ENCODE measurements at places on chromosomes 7 and 10.
A peak's percentile ranks its signal among the peaks of the same experiment; 100 is the strongest.

DNA sequence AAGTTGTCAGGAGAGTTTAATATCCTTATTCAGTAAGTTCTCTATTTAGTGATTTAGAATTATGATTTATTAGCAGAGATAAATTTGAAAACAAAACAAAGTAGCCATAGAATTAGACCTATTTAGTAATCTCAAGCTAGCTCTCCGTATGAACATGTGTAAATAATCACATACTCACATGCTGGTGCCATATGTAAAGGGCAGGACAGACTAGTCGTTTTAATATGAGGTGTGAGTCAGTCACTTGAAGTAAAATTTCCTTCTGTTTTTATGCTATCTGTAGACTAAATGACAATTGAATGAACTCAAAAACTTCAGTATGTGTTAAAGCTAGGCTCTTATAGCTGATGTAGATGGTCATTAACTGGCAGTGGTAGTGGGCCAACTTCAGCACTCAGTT lies 67.1 kb downstream of the WAC start:
- DNase-seq = no peak

DNA sequence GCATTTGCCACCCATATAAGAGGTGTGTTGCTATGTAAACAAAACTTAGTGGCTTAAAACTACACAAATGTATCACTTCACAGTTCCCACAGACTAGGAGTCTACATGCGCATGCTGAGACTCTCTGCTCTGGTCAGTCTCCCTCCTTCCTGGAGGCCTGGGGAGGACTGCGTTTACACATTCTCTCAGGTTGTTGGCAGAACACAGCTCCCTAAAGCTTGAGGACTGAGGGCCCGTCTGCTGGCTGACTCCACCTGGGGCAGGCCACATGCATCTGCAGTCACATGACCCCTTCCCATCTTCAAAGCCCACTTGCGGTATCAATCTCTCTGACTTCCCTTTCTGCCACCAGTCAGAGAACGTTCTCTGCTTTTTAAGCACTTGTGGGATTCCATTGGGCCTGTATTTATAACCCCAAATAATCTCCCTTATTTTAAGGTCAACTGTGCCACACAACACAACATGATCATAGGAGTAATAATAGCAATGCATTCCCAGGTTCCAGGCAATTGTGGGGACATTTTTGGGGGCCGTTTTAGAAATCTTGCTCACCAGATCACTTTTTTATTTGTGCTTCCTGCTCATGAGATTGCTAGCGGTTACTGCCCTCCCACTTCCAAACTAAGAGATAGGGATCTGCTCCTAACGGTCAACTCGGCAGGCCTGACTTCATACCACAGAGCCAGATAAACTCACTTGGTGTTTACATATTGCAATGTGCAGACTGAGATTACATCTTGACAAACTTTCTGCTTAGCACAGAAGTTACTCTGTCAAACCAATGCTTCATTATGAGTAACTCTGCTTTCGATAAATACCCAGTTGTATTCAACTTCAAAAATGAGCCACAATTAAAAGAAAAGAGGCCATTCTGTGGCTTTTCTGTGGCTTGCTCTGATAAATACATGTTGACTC lies 96.3 kb downstream of the ALOX5 start:
- no peak for DNase-seq

- no peak for DNase-seq
These were observed 244.4 kb downstream of the SKIDA1 start for GRCh38 chr10:21280971-21281572.

- DNase-seq = peak; percentile 3
These were observed 344.0 kb downstream of the LRRTM3 start for GRCh38 chr10:67269828-67270227.

- no peak for DNase-seq
These were observed 265.6 kb upstream of the TCERG1L start for GRCh38 chr10:131577178-131577555.

DNA sequence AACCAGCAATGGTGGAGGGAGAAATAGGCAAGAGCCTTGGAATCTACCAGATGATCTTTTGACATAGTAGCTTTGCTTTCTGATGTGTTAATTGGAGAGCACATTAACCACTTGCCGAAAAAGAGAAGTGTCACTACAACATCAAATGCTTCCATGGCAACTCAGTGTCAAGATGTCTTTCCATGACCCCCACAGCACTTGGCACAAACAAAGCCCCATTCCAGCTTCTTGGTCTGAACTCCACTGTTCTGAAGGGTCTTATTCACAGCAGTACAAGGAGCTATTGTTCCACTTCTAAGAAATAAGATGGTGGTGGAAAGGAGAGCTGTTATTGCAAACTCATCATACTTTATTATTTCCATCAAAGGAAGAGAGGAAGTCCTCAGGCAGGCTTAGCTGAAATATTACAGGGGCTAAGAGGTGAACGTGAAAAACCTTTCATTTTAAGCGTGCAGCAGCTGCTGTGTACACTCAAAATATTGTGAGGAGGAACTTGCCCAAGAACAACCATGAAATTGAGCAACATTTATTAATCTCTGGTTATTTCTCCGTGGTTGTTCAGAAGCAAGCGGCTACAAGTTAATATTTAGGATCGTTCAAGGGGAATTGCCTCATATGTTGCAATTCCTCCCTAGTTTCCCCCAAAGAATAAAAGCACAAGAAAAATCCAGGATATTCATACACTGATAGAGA lies 354.8 kb upstream of the CELF2 start:
- DNase-seq = no peak

DNA sequence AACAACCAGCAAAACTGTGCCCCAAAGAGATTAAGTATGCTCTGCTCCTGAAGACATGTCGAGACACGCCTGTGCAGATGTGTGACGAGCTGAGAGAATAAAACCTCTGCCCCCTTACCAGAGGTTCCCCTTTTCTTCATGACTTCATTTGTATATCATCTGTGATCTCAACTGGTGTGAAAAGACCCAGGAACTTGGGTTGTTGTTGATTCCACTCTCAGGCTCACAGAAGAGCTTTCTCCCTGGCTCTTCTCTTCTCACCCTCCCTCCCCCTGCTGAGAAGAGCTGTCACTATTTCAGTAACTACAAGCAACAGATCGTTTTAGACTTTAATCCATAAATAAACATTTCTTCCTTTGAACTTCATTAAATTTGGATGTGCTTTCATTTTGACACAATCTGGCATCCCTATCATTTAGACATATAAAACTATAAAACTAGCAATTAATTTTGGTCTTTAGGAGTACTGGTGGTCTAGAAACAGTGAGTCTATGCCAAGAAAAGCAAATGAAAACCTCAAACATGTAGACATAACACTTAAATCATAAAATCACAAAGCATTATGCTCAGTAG lies 179.3 kb upstream of the FZD8 start:
- no peak for DNase-seq

GRCh38 chr10:10020945-10021344 lies 996.7 kb upstream of the CELF2 start:
- DNase-seq = no peak

DNA sequence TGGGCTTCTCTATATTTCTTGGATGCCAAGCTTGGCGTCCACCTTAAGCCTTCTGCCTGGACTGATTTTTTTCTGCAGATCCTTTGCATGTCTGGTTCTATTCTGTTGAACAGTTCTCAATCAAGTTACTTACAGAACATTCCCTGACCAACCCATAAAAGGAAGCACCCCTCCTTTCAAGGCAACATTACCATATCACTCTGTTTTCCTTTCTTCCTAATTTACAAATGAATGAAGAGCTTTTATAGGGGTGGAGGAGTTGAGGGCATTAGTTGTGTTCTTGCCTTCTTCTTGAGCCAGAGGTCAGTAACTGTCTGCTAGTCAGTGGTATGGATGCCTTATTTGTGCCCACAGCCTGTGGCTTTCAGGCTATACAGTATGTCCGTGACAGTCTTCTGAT lies 361.0 kb downstream of the PHTF2 start:
- no peak for DNase-seq

DNA sequence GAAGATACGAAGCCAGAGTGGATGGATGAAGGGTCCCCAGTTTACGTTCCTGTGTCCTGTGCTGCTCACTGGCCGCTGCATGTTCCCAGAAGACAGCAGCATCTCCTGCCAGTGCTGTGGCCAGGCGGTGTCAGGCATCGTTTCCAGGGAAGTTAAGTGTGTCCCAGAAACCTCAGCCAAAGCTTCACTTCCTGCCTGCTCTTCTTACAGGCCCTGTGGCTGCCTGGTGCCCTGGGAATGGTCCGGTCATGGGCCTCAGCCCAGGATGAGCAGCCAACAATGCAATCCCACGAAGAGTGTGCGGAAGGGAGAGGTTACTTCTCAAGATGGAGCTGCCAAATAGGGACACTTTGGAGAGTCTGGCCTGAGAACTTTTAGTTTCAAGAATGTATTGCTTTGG lies 99.7 kb upstream of the TARP start:
- DNase-seq = no peak

DNA sequence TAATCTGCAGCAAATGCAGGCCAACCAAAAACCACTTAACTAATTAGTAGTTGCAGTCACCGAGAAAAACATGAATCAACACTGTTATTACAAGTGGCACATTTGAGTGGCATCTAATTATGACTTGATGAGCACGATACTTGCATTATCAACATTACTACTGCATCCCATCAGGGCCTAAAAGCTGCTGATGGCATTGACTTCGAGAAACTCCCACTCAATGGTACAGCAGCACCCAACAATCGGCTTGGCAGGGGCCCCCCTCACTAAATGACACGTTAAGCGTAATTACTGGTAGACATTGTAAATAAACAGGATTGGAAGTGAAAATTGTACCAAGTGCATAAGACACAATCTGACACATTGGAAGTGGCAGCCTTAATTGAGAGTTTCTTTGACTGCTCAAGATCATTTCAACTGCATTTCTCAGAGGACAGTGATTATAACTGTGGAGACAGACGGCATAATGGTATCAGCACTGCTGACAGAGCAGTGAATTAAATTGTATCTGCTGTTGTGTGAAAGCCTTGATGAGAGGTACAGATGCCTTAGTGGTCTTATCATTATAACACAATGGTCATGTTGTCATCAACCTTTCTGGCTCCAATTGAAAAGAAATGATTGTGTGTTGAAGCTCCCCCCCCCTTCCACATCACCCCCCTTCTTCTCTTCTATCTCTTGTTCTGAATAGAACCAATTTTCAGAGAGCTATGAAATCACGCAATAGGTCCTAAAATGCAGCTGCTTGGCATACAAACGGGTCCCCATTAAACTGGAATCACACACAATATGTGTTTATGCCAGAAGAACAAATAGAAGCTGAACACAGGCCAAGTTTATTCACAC lies 43.4 kb downstream of the SHTN1 start:
- peak; percentile 96 for DNase-seq

GRCh38 chr10:72173619-72174296 lies 42.1 kb upstream of the ANAPC16 start:
- DNase-seq = peak; percentile 37

- DNase-seq = no peak
These were observed 90.8 kb upstream of the KLF6 start for GRCh38 chr10:3875842-3876235.

GRCh38 chr10:98309366-98310355 lies 41.7 kb upstream of the LOXL4 start:
- peak; percentile 80 for DNase-seq

DNA sequence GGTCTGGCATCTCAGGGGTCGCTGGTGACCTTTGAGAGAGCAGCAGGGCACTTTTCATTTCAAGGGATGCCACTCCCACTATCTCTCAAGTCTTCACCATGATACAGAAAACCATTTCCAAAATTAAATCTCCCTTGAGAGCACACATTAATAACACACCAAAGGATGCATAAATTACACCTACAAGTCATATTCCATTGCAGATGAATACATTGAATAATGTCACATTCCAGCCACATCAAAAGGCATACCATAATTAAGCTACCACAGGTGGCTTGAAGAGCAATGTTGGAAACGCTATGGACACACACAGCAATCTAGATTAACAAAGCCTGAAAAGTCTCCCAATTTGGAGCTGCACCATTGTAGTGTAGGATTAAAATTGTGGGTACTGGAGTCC lies 353.3 kb upstream of the ZMIZ1 start:
- no peak for DNase-seq

- no peak for DNase-seq
These were observed 200.1 kb upstream of the PRKCQ start for GRCh38 chr10:6780008-6780677.

DNA sequence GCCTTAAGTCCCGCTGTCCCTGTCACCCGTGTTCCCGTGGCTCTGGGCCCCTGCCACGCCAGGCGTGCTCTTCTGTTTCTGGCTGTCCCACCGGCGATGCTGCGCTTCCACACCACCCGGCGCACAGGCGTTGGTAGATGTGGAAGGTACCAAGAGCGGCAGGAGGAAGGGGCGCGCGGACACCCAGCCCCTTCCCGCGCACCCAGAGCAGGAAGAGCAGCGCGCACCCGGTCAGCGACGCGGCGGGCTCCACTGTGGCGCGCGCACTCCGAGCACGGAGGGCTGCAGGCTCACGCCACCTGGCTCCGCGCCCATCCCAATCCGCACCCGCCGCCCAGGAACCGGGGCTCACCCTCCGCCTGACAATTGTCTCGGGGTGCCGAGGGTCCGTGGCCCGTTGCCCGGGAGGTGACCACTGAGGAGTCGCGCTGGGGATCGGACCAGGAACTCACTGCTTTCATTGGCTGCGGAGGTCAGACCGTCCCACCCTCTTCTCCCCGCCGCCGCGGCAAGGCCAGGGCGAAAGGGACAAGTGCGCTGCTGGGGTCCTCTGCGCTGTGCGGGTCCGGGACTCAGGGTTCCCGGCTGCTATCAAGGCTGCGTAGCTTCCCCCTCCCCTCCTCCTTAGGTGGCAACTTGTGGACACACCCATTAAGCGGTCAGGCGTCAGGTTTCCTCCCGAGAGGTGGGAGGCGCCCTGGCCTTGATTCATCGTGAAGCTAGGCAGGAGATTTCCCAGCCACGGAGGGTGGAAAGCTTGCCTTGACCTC lies 121.6 kb upstream of the ZNF92 start:
- peak; percentile 93 for DNase-seq

GRCh38 chr7:38506756-38507155 lies 124.4 kb downstream of the AMPH start:
- DNase-seq = no peak

DNA sequence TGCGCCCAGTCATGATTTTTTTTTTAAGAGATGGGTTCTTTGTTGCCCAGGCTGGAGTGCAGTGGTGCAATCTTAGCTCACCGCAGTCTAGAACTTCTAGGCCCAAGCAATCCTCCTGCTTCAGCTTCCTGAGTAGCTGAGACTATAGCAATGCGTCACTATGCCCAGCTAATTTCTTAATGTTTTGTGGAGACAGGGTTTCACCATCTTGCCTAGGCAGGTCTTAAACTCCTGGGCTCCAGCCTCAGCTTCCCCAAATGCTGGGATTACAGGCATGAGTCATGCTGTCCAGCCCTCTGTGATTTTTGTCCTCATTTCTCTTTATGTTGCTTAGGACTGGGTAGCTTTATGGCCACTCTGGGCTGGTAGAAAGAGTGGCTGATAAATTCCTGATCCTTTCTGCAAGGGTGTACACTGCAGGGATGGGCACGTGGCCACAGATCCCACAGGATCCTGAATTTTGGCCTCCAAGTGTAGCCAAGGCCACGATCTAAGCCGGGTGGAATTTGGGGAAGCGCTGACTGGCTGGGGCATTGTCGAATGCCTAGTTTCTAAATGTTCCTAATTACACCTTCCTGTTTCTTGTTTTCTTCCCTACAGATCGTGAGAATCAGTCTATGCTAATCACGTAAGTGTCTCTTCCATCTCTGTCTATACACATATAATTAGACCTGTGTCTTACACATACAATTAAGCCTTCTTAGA lies 24.1 kb upstream of the MYH16 start:
- no peak for DNase-seq

- no peak for DNase-seq
These were observed 153.7 kb downstream of the CACNA2D1 start for GRCh38 chr7:82289889-82290288.
